H4 (cell line): ENCODE measurements at places on chromosomes 3 and 15. TPM values are rescaled to one million over a fixed set of nuclear protein-coding genes. Genes with fewer than 3 reads are reported as not detected.

Gene ARL8B
- 46.9 and 49.3 TPM in 2 replicates for total RNA-seq

GRCh38 chr3:48219543-48219942 is 3.8 kb upstream of the CAMP start:
- DNase-seq: no peak

- DNase-seq: no peak
Observed at GRCh38 chr3:192068464-192069254, 607.7 kb downstream of the PYDC2 start.

DNA sequence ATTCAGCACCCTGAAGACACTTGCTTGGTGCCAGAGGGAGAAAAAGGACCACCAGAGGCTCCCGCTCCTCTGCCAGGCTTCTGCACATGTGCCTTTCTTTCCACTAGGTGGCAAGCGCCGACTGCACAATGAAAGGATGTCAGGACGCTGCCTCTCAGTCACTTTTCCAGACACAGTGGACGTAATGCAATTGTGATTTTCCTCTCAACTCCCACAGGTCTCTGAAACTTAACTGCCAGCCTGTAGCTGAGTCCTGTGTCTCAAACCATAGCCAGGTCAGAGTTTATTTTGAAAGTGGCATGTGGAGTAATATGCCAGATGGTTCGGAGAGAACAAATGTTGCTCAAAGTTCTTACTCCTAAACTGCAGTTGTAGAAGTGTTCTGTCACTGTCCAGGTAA is 162.9 kb downstream of the ITPR1 start:
- DNase-seq: peak; percentile 60

- no peak for DNase-seq
Observed at GRCh38 chr15:88605189-88606069, 15.7 kb upstream of the AEN start.

DNA sequence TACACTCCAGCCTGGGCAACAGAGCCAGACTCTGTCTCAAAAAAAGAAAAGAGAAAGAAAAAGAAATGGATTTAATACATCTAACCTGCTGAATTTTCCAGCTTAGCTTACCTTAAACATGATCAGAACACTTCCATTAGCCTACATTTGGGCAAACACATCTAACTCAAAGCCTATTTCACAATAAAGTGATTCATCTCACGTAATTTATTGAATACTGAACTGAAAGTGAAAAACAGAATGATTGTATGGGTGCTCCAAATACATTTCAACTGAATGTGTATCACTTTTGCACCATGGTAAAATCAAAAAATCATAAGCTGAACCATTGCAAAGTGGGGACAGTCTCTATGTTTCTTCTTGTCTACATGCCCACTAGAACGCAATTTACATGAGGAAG is 9.0 kb downstream of the PIK3R4 start:
- no peak for DNase-seq
